HCEC 1CT (cell line): ENCODE measurements at places on chromosomes 13 and 19.

GRCh38 chr13:90757127-90757680 lies 590.3 kb upstream of the MIR17HG start:
- no peak for DNase-seq

DNA sequence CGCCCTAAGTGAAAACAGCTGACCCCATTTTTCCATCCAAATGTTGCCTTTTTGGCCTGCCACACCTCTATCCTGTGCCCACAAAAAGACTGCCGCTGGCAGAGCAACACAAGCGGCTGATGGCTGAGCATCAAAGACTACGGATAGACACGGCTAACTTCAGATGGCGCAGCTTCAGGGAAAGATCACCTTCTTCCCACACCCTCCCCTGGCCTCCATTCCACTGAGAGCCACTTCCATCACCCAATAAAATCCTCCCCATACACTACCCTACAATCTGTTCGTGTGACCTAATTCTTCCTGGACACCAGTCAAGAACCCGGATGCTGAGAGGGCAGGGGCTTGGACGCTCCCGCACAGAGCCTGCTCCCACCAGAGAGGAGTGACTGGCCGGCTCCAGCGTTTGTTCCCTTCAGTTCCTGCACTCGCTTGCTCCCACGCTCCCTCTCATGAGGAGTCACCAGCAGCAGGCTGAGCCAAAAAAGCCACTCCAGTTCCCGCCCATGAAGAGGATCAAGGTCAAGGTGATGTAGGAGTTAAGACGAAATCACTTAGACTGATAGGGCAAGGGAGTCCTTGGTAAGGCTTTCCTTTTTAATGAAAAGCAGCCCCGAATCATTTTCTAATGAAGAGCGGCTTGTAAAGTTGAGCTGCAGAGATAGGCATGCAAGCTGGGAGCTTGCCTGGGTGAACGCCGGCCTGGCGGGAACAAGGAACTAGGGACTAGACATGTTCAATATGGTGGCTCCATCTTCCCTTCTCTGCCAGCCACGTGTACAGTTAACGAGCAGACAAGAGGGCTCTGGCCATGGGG lies 35.7 kb downstream of the TSKS start:
- no peak for DNase-seq

- DNase-seq = no peak
These were observed 18.2 kb downstream of the CRX start for GRCh38 chr19:47839913-47840312.

DNA sequence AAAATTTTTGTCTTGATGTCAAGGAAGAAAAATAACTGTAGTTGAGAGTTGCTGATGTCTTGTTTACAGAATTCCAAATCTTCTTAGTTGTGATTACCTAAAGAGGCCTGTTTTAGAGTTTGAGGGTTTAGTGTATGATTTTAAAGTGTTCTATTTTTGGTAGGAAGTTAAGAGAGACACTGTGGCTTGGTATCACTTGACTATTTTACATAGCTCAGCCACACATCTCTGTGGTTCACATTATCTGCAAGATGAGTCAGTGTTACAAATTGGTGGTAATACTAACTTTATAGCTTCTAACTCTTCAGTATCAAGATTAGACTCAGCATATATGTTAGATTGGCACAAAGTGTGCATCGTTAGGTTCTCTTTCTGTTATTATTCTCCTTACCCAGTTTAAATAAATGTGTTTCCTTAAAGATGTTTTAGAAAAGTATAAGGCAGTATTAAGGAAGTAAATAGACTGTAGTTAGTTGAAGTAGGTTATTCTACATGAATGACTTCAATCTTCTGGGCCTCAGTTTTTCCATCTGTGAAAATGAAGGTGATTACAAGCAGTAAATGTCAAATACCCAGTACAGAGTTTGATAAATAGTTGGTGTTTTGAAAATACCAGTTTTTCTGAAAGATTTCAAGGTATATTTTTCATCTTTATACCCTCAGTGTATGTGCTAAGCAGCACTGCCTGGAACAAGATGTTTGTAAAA lies 33.4 kb downstream of the COG6 start:
- peak; percentile 9 for DNase-seq

DNA sequence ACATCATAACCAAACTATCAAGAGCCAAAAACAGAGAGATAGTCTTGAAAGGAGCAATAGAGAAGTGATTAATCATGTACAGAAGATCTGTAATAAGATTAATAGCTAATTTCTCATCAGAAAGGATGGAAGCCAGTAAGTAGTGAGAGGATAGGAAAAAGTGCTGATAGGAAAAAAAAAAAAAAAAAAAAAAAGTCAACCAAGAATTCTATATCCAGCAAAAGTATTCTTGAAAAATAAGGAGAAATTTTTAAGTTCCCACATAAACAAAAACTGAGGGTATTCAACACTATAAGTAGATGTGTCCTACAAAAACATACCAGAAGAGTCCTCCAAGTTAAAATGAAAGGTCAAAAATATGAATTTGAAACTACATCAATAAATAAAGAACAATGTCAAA lies 218.7 kb upstream of the GPC6 start:
- DNase-seq = no peak

DNA sequence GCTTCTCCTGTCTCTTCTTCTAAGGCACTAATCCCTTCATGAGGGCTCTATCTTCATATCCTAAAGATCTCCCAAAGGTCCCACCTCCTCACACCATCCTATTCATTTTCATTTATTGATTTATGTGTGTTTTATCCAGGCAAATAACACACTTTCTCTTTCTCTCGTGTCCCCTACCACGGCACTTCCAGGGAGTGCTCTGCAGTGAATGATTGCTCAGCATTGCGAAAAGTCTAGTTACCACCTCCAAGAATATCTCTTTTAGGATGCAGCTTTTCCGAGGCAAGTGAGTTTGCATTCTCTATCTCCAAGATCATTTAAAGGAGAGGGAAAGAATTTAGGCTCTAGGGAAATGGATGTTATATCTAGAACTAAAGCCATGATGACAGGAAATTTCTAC lies 101.7 kb downstream of the MIPEP start:
- no peak for DNase-seq

DNA sequence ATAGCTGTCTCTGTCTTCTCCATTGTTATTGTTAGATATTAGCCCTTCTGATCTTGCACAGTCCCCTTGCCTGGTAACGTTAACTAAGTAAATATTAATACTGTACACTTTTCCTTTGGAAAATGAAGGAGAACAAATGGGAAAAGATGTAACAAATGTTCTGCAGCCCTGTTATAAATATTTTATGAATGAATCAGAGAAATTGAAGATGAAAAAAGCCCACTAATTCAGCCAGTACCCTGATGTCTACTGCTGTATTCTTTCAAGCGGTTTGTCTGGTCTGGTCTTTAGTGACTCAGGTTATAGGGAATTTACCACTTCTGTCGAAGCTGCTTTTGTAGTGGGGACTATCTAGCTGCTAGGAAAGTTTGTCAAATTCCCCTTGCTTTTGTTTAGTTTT lies 121.0 kb downstream of the COG6 start:
- DNase-seq = peak; percentile 83

DNA sequence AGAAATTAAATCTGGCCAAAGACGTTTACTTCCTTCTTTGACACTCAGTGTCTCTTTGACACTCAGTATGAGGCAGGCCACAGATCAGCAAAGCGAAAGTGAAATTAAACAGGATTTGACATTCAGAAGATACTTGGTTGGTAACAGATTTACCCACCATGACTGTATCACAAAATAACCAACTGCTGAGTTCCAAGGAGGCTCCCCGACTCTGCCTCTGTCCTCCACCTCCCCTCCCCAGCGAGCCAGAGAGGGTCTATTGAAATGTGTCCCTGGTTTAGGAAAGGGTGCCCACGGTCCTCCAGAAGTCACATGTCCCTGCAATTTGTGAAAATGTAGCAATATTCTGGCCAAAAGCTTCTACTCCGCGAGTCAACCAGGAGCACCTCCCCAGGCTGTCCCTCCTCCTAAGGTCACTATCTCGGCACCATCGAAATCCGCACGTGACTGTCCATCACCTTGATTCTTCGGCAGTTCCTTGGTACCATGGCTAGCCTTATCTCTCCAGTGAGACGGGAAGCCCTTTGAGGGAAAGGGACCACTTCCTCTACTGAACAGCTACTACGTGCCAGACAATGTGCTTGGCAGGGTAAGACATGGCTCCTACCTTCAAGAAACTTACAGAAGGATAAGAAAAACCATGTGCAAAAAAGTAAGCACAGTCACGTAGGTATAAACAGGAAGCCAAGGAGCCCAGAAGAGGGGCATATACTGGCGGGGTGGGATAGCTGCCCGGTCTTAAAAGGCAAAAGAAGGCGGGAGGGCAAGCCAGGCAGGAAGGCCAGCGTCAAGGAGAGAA lies 1.5 kb downstream of the N4BP2L1 start:
- DNase-seq = no peak

DNA sequence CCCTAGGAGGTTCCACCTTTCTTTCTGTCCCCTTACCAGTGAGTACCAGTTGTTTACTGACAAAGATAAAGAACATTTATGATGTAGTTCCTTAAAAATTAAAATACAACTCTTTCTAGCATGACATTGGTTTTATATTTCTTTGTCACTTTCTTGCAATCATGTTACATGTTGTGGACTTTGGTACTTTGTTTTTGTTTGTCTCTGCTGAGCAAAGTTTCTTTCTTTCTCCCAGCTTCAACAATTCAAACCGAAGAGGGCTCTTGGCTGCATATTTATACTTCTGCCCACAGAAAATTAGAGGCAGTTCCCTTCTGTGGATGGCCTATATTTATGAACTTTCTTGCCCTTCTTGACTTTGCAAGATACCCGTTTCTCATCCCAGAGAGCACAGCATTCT lies 201.2 kb downstream of the MTUS2 start:
- DNase-seq = no peak

DNA sequence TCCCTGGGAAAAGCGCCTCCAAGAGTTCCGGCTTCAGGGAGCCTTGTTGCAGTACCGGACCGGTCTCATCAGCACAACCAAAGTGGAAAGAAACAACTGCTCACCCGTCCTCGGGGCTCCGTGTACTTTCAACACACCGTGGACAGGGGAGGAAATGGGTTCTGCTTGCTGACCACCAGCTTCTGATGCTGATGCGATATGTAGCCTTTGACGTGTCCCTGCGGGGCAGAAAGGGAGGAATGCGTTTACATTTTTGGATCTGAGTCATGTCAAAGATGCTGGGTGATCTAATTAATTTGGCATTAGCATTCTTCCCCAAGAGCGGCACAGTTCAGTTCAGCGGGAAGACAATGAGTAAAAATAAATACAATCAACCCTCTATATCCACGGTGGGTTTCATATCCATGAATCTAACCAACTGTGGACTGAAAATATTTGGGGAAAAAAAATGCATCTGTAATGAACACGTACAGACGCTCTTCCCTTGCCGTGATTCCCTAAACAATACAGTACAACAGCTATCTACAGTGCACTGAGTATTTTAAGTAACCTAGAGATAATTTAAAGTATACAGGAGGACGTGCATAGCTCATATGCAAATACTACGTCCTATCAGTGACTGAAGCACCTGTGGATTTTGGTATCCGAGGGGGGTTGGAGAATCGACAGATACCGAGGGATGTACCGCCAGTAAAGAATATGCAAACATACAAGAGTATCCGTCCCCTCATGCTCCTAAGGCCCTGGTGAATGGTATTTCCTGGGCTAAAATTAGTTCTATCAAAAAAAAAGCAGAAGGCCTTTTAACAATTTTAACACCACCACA lies 19.8 kb downstream of the PROZ start:
- peak; percentile 97 for DNase-seq

DNA sequence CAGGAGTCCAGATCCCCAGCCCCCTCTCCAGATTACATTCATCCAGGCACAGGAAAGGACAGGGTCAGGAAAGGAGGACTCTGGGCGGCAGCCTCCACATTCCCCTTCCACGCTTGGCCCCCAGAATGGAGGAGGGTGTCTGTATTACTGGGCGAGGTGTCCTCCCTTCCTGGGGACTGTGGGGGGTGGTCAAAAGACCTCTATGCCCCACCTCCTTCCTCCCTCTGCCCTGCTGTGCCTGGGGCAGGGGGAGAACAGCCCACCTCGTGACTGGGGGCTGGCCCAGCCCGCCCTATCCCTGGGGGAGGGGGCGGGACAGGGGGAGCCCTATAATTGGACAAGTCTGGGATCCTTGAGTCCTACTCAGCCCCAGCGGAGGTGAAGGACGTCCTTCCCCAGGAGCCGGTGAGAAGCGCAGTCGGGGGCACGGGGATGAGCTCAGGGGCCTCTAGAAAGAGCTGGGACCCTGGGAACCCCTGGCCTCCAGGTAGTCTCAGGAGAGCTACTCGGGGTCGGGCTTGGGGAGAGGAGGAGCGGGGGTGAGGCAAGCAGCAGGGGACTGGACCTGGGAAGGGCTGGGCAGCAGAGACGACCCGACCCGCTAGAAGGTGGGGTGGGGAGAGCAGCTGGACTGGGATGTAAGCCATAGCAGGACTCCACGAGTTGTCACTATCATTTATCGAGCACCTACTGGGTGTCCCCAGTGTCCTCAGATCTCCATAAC lies at the start of gene APOE:
APOE (plus strand) TSS at position 360 of the 724 bp plus-strand sequence. CDS start 829 bp downstream, outside the sequence.
- no peak for DNase-seq

DNA sequence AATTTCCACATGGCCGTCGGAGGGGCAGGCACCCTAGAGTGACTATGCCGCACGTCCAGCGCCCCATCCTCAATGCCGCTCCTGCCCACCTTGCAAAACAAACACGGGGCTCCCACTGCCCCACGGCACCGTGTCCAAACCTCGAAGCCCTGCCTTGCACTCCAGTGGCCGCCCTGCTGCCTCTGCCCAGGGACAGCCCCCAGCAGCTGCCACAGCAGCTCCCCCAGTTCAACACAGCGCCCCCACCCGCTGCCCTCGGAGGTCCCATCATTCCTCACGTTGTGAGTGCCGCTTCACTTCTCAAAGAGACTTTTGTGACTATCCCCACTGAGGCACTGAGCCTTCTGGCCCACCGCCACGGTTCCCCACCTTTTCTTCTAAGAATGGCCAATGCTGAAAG lies 22.3 kb upstream of the TMEM160 start:
- DNase-seq = no peak

- peak; percentile 87 for DNase-seq
These were observed 23.0 kb upstream of the NDFIP2 start for GRCh38 chr13:79457948-79458347.

DNA sequence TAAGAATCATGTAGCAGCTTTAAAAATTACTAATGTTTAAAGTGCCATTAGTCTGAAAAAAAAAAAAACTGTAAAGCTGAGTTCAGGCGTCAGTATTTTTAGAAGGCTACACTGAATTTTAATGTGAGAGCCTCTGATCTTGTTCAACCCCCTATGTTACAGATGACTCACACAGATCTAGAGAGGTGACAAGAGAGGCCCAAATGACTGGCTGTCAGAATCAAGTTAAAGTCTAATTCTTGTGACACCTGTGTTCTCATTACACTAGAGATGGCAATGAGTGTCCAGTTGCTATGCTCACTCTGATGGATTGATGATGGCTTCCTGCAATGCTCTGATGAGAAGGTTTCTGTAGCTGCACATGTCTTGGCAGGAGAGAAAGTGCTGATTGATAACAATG lies 203.5 kb upstream of the OBI1 start:
- DNase-seq = no peak

DNA sequence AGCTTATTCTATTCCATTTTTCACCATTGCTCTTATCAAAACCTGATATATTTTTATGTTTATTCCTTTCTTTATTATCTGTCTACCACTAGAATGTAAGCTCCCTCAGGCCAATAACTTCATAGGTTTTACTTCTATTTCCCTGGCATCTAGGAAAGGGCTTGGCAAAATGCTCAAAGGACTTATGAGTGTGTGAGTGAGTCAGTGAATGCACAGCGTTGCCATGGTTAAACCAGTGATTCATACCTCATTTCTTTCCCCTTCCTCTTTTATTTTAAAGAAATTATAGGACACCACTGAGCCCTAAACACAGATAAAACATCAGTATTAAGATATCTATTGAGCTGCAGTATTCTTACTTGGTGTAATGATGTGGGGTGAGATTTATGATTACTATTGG lies 162.1 kb downstream of the GPC6 start:
- peak; percentile 58 for DNase-seq

GRCh38 chr19:50315773-50316448 lies 13.3 kb downstream of the KCNC3 start:
- DNase-seq = peak; percentile 10

- DNase-seq = peak; percentile 75
These were observed 14.7 kb downstream of the TLE5 start for GRCh38 chr19:3047496-3048189.
